ENCODE measurements at places on chromosomes 2 and 18. TPM values are rescaled to one million over a fixed set of nuclear protein-coding genes. Genes with fewer than 3 reads are reported as not detected.

DNA sequence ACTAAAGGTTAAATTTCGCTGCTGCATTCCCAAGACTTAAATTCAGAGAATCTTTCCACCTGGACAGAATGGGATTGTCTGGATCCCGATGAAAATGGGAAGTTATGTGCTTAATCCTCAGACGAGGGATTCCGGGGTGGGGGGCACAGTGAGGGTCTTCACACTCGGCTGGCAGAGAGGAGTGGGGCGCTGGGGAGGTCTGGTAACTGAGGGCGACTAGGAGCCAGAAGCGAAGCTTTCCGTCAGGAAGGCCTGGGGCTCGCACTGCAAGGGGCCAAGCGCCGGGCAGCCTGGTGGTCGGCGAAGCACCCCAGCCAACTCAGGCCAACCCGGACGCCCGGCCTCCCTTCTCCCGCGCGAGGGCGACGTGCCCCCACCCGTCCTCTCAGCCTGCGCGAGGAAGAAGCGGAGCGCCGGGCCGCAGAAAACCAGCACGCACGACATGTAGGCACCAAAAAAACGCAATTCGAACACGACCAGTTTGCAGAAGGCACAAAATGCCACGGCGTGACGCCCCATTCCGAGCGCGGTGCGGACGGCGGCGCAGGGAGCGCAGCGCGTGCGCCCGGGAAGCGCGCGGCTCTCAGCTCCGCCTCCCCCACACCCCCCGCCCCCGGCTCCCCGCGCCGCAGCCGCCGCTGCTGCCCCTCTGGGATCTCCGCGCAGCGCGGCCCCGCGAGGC, 188.1 kb downstream of the ZEB2 start:
- H3K4me1 ChIP-seq: no peaks in the 10 kb centered on the region
- no peaks in the 10 kb centered on the region for H3K36me3 ChIP-seq
- peak overlapping the region; percentile 58 for H3K4me3 ChIP-seq
- DNase-seq: peak; percentile 71
- H3K27ac ChIP-seq: peak overlapping the region; percentile 76

DNA sequence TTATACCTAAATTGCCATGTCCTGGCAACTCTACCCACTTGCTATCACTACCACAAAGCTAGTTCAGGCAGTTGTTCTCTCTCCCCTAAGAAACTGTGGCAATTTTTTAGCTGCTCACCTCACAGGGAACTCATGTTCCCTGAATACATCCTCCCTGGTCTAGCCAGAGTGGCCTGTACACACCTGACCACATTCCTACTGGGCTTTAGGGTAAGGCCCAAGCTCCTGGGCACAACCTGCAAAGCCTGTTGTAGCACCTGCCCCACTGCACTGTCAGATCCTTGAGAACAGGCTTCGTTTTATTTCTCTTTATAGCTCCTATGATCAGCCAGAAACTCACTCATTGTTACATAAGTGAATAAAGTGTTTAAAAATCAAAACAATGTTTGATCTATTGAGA, 21.5 kb downstream of the CNGA3 start:
- H3K4me1 ChIP-seq: no peaks in the 10 kb centered on the region
- no peaks in the 10 kb centered on the region for H3K27me3 ChIP-seq
- H3K4me3 ChIP-seq: no peak overlapping the region
- no peak for DNase-seq
- H3K27ac ChIP-seq: no peak overlapping the region
- no peaks in the 10 kb centered on the region for H3K36me3 ChIP-seq

DNA sequence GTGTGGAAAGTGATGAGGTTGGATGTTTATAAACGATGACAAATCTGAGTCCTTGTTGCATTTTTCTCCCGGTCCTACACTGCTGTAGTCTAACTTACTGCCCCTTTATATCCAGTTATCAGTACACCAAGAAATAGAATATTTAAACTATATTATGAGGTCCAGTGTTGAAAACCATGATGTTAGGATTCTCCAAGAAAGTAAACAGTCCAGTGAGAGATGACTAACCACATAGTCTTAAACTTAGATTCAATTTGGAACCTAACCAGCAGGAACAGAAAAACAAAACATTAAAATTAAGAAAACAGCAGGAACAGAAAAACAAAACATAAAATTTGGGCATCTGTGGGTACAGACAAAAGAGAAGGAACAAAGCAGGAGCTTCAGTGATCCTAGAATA, 143.2 kb downstream of the TPGS2 start:
- DNase-seq: no peak
- H3K36me3 ChIP-seq: no peaks in the 10 kb centered on the region
- H3K4me1 ChIP-seq: no peaks in the 10 kb centered on the region
- H3K27me3 ChIP-seq: no peaks in the 10 kb centered on the region
- no peak overlapping the region for H3K4me3 ChIP-seq

DNAJC27 gene
- 7.1 TPM for total RNA-seq

- H3K27ac ChIP-seq: no peak overlapping the region
- no peaks in the 10 kb centered on the region for H3K4me1 ChIP-seq
- no peak for DNase-seq
- no peaks in the 10 kb centered on the region for H3K27me3 ChIP-seq
- no peak overlapping the region for H3K4me3 ChIP-seq
These were observed 129.3 kb downstream of the GLI2 start for GRCh38 chr2:120864981-120865380.

LRRC30 gene
- total RNA-seq: not detected

ARHGAP28 gene
- 39.0 TPM for total RNA-seq

DNA sequence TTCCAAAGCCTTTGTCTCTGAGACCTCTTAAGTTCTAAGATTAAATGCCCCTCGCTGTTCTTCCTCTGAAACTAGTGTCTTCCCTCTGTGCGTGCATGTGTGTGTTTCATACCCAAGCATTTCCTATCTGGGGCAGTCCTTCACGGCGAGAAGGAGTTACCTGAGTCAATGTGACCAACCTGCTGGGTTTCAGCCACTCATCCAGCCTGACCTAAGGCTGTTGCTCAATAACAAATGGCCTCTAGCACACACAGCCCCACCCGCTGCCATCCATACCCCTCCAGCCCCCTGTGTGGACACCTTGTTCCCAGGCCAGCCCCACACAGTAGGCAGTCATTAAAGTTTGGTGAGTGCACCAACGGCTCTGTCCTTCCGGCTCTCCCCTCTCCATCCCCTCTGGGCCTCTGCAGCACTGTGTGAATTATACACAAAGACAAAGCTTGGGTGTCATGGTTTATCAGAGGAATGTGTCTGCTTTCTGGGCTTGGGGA, 53.8 kb upstream of the FOSL2 start:
- no peaks in the 10 kb centered on the region for H3K27me3 ChIP-seq
- H3K4me3 ChIP-seq: no peak overlapping the region
- no peaks in the 10 kb centered on the region for H3K36me3 ChIP-seq
- peak overlapping the region; percentile 75 for H3K27ac ChIP-seq
- DNase-seq: no peak

GRCh38 chr2:101895819-101896322, 95.9 kb upstream of the IL1R2 start:
- no peaks in the 10 kb centered on the region for H3K36me3 ChIP-seq
- H3K4me3 ChIP-seq: no peak overlapping the region
- H3K27me3 ChIP-seq: no peaks in the 10 kb centered on the region
- no peaks in the 10 kb centered on the region for H3K4me1 ChIP-seq

DNA sequence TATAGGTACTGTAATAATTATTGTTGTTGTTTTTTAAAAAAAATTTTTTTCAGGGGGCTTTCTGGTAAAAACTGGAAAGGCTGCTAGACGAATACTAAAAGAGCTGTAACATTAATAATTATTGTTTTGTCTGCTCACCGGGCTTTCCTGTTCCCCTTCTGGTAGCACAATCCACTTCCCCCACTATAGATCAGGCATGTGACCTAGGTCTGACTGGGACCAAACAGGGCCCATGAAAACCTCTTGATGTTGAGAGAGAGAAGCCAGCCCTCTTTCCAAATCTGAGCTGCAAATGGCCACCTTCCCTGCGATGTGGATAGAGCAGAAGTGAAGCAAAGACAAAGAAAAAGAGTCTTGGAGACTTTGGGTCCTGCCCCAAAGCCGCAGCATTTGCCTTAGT, 23.4 kb downstream of the SH2D6 start:
- DNase-seq: no peak
- H3K27me3 ChIP-seq: no peaks in the 10 kb centered on the region
- peaks cover 3% of the 10 kb centered on the region for H3K4me1 ChIP-seq
- H3K4me3 ChIP-seq: no peak overlapping the region
- H3K36me3 ChIP-seq: no peaks in the 10 kb centered on the region

TMEFF2 gene
- total RNA-seq: not detected

- no peak overlapping the region for H3K27ac ChIP-seq
- H3K4me3 ChIP-seq: no peak overlapping the region
- H3K27me3 ChIP-seq: no peaks in the 10 kb centered on the region
These were observed 359.4 kb downstream of the PTPRM start for GRCh38 chr18:7926526-7926925.

- no peak for DNase-seq
- no peak overlapping the region for H3K4me3 ChIP-seq
- H3K27me3 ChIP-seq: no peaks in the 10 kb centered on the region
These were observed 14.6 kb downstream of the PTPN18 start for GRCh38 chr2:130370490-130370889.

DNA sequence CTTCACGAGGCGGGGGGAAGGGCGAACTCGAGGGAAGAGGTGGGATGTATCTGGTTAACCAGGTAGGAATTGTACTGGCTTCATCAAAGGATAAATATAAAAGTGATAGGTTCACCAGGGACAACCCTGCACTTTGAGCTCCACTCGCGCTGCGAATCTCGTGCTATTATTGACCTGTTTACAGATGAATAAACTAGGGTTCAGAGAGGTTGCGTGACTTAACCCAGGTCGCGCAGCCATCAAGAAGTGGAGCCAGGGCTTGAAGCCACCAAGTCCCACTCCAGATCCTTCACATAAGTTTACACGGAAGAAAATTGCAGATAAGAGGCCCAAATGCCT, 1.4 kb upstream of the CYP1B1 start:
- no peaks in the 10 kb centered on the region for H3K4me1 ChIP-seq
- no peak for DNase-seq

- no peaks in the 10 kb centered on the region for H3K27me3 ChIP-seq
- H3K36me3 ChIP-seq: no peaks in the 10 kb centered on the region
- no peak for DNase-seq
- no peaks in the 10 kb centered on the region for H3K4me1 ChIP-seq
- no peak overlapping the region for H3K4me3 ChIP-seq
- no peak overlapping the region for H3K27ac ChIP-seq
These were observed 278.9 kb downstream of the PRKCE start for GRCh38 chr2:45930396-45930792.

DNA sequence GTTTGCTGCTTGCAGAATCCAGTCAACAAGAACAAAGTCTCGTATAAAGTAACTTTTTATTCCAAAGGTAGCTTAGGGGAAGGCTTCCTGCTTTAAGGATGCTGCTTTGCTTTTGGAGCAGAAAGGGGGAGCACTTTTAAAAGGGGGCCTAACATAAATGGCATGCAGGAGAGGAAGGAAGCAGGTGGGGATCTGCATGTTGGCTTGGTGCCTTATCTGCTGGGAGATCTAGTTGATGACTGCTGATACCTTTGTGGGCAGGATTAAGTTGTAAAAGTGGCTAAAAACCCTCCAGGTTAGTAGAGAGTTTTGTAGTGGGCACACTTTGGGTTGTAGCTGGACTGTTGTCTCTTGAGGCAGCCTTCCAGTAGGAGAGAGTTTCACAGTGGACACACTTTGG, 22.5 kb downstream of the UBR3 start:
- no peaks in the 10 kb centered on the region for H3K27me3 ChIP-seq
- H3K4me1 ChIP-seq: no peaks in the 10 kb centered on the region
- no peak overlapping the region for H3K4me3 ChIP-seq
- H3K27ac ChIP-seq: no peak overlapping the region

DNA sequence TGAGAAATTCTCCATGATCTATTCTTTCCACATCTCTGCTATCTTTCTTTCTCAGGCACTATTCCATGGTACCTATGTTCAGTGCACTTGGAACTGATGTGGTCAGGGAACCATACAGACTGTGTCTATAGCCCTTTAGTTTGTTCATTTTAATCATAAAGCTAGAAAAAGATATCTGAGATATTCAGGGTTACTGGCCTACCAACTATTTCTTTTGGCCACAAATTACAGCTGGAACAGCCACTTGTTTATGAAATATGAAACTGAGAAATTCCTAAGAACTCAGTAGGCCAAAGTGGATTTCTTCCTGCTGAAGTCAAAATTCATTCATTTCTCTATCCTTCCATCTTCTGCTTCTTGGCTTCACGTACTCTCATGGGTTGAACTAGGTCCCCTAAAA, 22.8 kb upstream of the LYPD1 start:
- H3K27ac ChIP-seq: no peak overlapping the region
- no peaks in the 10 kb centered on the region for H3K4me1 ChIP-seq
- H3K27me3 ChIP-seq: no peaks in the 10 kb centered on the region
- H3K36me3 ChIP-seq: no peaks in the 10 kb centered on the region
- H3K4me3 ChIP-seq: no peak overlapping the region

NABP1 gene
- 25.0 TPM for total RNA-seq

FRZB gene
- 9.5 TPM for total RNA-seq

MC4R gene
- total RNA-seq: 0.41 TPM

C2orf80 gene
- total RNA-seq: not detected

TMEM17 gene
- total RNA-seq: 1.0 TPM

GRCh38 chr2:134773759-134774742, 55.3 kb upstream of the TMEM163 start:
- no peak overlapping the region for H3K4me3 ChIP-seq
- H3K27ac ChIP-seq: no peak overlapping the region
- no peak for DNase-seq

DNA sequence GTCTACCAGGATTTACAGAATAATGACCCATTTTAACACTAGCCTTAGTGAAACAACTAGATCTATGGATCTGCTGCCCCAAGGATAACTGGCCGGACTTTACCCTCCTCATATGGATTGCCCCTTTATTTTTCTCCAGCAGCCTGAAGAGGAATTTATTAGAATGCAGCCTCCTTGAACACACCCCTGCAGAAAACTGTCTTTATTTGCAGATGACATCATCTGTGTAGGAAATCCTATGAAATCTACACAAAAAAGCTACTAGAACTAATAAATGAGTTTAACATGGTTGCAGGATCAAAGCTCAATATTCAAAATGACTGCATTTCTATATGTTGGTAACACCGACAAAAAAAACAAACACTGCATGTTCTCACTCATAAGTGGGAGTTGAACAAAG, 29.6 kb downstream of the LBH start:
- H3K36me3 ChIP-seq: no peaks in the 10 kb centered on the region
- no peak overlapping the region for H3K27ac ChIP-seq
- H3K27me3 ChIP-seq: no peaks in the 10 kb centered on the region
- H3K4me1 ChIP-seq: no peaks in the 10 kb centered on the region

DNA sequence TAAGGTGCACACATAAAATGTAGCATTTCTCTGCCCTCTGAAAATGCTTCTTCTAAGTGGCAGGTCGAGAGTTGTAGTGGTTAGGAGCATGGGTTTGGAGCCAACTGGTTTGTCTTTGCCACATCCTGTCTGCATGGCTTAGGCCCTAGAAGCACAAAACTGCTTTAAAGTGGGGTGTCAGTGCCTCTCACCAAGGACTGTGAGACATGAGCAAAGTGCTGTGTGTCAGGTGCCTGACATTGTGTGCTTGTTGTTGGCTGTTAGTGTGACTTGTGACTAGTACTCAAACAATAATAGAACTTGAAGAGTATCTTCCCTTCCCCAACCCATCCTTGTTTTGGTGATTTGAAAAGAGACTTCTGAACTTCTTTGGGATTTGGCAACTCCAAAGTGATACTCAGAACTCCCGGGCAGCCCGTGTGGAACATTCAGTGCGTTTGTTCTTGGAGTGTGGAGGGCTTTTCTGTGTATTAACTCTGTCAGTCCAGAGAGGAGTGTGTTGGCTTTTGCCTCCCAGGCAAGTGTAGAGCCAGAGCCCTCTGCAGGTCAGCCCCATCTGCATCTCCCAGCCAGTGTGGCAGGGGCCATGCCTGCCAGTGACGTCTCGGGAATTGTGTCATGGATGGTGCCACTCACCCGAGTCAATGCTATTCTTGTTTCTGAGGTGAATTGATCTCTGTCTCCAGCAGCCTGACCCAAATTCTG, 5.0 kb downstream of the MGAT5 start:
- no peak for DNase-seq
